ENCODE measurements at places on chromosomes 3 and 15.

- DNase-seq = no peak
Observed at GRCh38 chr15:31537770-31538592, 211.3 kb downstream of the KLF13 start.

- no peak for DNase-seq
Observed at GRCh38 chr3:94822298-94822697, 759.4 kb downstream of the NSUN3 start.

GRCh38 chr15:42264795-42265194 is 8.2 kb upstream of the GANC start:
- DNase-seq = no peak

DNA sequence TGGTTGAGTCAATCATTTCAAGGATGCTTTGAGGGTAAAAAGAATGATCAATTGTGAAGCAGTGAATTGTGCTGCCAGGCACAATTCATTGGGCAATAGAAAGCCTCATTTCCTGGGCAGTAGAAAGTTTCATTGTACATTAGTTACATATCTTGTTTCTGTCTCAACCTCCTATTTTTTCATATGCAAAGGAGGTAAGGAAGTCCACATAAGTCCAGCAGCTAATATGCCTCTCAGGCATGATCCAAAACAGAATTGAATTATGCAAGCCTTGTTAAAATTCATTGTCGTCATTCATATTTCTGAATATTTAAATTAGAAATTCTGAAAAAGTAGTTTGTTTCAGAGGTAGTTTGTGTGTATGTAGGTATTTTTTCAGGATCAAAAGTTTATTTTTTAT is 65.8 kb downstream of the TFRC start:
- no peak for DNase-seq

- no peak for DNase-seq
Observed at GRCh38 chr3:73294537-73294936, 233.1 kb downstream of the EBLN2 start.

- DNase-seq = no peak
Observed at GRCh38 chr15:63877713-63878271, 44.0 kb upstream of the HERC1 start.

GRCh38 chr15:29242456-29243242 is 27.0 kb downstream of the NSMCE3 start:
- peak; percentile 16 for DNase-seq

DNA sequence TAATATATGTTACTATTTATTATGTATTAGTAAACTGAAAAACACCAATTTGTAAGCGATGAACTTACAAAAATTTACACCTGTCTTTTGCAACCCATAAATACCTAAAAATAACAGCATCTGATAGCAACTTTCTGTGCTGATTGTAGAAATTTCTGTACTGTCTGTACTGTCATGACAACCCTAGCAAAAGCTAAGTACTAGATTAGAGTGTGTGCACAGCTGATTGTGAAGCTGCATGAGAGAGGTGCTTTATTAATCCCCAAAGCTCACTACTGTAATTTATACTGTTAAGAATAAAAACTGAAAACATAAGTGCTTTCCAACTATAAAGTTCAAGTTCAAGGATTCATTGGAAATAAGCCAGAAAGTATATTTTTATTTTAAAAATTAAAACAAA is 815 bp downstream of the BCL2A1 start:
- DNase-seq = no peak

DNA sequence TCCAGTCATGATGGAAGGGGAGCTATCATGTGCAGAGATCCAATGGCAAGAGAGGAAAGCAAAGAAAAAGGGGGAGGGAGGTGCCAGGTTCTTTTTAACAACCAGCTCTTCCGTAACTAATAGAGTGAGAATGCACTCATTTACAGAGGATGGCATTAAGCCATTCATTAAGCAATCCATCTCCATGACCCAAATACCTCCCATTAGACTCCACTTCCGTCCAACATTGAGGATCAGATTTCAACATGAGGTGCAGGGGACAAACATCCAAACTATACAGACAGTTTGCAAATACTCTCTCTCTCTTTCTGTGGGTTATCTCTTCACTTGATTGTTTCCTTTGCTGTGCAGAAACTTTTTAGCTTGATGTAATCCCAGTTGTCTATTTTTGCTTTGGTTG is 21.2 kb downstream of the ZDHHC23 start:
- DNase-seq = no peak

- no peak for DNase-seq
Observed at GRCh38 chr3:79767905-79768267, at the start of gene ROBO1. Gene ROBO1, minus strand, starts transcription at chr3:79767998.
